ENCODE measurements at places on chromosomes 3 and 15.

GRCh38 chr15:53710906-53711305 is 48.6 kb downstream of the WDR72 start:
- H3K36me3 ChIP-seq: no peaks in the 10 kb centered on the region
- no peaks in the 10 kb centered on the region for H3K27me3 ChIP-seq
- H3K27ac ChIP-seq: no peak overlapping the region
- H3K4me1 ChIP-seq: no peaks in the 10 kb centered on the region
- H3K4me3 ChIP-seq: no peak overlapping the region

- no peak overlapping the region for H3K27ac ChIP-seq
- no peak overlapping the region for H3K4me3 ChIP-seq
- no peaks in the 10 kb centered on the region for H3K27me3 ChIP-seq
- no peaks in the 10 kb centered on the region for H3K4me1 ChIP-seq
Measured at GRCh38 chr3:111352585-111352984, 189.4 kb upstream of the CD96 start.

- H3K27ac ChIP-seq: no peak overlapping the region
- peaks cover 21% of the 10 kb centered on the region for H3K4me1 ChIP-seq
- DNase-seq: no peak
Measured at GRCh38 chr15:43104426-43104825, 1.4 kb downstream of the UBR1 start.

DNA sequence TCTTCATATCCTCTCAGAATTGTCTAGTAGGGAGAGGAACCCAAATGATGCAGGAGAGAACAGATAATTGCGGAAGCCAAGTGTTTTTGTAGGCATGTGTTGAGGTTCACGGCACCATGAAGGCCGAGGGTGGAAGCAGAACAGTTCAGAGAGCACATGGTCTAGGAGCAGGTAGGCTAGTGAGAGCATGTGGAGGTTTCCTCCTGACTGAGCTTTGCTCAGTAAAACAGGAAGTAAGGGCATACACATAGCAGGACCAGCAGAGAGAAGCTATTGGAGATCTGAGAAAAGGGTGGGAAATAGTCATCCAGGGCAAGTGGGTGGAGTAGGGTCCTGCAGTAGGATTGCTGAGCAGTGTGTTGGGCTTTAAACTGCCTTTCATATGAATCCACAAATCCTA is 491.1 kb downstream of the FHIT start:
- no peaks in the 10 kb centered on the region for H3K27me3 ChIP-seq
- H3K4me1 ChIP-seq: no peaks in the 10 kb centered on the region
- no peak for DNase-seq

GRCh38 chr3:160210799-160211221 is 14.4 kb upstream of the C3orf80 start:
- H3K27ac ChIP-seq: no peak overlapping the region
- H3K4me1 ChIP-seq: no peaks in the 10 kb centered on the region
- H3K27me3 ChIP-seq: no peaks in the 10 kb centered on the region
- no peak overlapping the region for H3K4me3 ChIP-seq
- no peaks in the 10 kb centered on the region for H3K36me3 ChIP-seq

DNA sequence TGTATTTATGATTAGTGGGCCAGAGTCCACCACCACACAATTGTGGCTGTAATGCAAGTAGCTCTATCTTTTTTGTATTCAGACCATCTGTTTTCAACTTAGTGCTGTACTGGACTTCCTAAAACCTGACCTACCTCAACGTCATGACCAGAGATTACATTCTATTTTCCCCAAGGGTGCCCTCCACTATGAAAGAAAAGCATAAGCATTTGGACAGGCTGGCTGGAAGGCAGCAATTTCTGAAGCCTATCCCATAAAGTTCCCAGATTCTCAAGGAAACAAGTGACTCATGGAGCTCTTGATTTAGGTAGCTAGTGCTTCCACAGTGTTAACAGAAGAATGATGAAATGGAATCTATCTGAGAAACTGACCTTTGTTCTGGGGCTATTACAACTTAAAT is 75.8 kb downstream of the COL8A1 start:
- no peak for DNase-seq
- no peak overlapping the region for H3K27ac ChIP-seq
- no peaks in the 10 kb centered on the region for H3K36me3 ChIP-seq
- peaks cover 24% of the 10 kb centered on the region for H3K4me1 ChIP-seq

- H3K27me3 ChIP-seq: no peaks in the 10 kb centered on the region
- H3K27ac ChIP-seq: no peak overlapping the region
- H3K36me3 ChIP-seq: no peaks in the 10 kb centered on the region
- no peak overlapping the region for H3K4me3 ChIP-seq
- DNase-seq: no peak
- H3K4me1 ChIP-seq: peaks cover 9% of the 10 kb centered on the region
Measured at GRCh38 chr3:174192471-174192870, 666.7 kb upstream of the NAALADL2 start.

GRCh38 chr3:117645561-117646242 is 936.1 kb downstream of the TUSC7 start:
- peaks cover 7% of the 10 kb centered on the region for H3K4me1 ChIP-seq
- H3K27ac ChIP-seq: no peak overlapping the region
- no peak for DNase-seq
- no peaks in the 10 kb centered on the region for H3K27me3 ChIP-seq
- no peak overlapping the region for H3K4me3 ChIP-seq

- H3K4me3 ChIP-seq: no peak overlapping the region
- no peaks in the 10 kb centered on the region for H3K4me1 ChIP-seq
- no peak overlapping the region for H3K27ac ChIP-seq
- no peak for DNase-seq
Measured at GRCh38 chr3:120459196-120459595, 8.4 kb upstream of the FSTL1 start.

- no peaks in the 10 kb centered on the region for H3K27me3 ChIP-seq
- no peak overlapping the region for H3K27ac ChIP-seq
- H3K4me3 ChIP-seq: no peak overlapping the region
- no peaks in the 10 kb centered on the region for H3K4me1 ChIP-seq
- DNase-seq: no peak
- no peaks in the 10 kb centered on the region for H3K36me3 ChIP-seq
Measured at GRCh38 chr3:148729476-148730055, 31.9 kb downstream of the AGTR1 start.

DNA sequence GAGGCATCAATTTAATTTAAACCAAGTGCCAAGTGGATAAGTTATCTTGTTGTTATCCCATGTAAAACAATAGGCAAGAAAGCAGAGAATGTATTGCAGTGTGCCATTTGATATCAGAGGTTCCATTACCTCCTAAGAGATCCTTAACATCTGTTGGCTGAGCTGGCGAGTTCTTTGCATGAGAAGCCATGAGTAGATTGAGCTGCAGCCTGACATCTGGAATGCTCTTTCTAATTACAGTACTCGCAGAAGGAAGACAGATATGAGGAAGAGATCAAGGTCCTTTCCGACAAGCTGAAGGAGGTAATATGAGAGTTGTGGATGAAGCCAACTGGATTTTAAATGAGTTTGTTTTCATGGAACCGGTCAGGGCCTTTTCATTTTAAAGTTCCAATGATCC is 19.4 kb downstream of the TPM1 start:
- no peak for DNase-seq
- H3K4me1 ChIP-seq: peaks cover 19% of the 10 kb centered on the region
- H3K27me3 ChIP-seq: no peaks in the 10 kb centered on the region
- no peak overlapping the region for H3K4me3 ChIP-seq
- peaks cover 90% of the 10 kb centered on the region for H3K36me3 ChIP-seq
- peak overlapping the region; percentile 13 for H3K27ac ChIP-seq

- H3K27me3 ChIP-seq: no peaks in the 10 kb centered on the region
- no peak for DNase-seq
- no peak overlapping the region for H3K4me3 ChIP-seq
- no peak overlapping the region for H3K27ac ChIP-seq
- H3K4me1 ChIP-seq: no peaks in the 10 kb centered on the region
- no peaks in the 10 kb centered on the region for H3K36me3 ChIP-seq
Measured at GRCh38 chr3:108106031-108106430, 15.2 kb upstream of the CD47 start.

- no peaks in the 10 kb centered on the region for H3K4me1 ChIP-seq
- H3K36me3 ChIP-seq: no peaks in the 10 kb centered on the region
- H3K27me3 ChIP-seq: no peaks in the 10 kb centered on the region
- DNase-seq: no peak
- no peak overlapping the region for H3K27ac ChIP-seq
Measured at GRCh38 chr3:140225996-140226395, 291.0 kb downstream of the CLSTN2 start.

- no peak overlapping the region for H3K27ac ChIP-seq
- no peak for DNase-seq
- H3K4me3 ChIP-seq: no peak overlapping the region
Measured at GRCh38 chr3:169237201-169237600, 426.3 kb downstream of the MECOM start.
